ENCODE measurements at places on chromosomes 16 and 17.

DNA sequence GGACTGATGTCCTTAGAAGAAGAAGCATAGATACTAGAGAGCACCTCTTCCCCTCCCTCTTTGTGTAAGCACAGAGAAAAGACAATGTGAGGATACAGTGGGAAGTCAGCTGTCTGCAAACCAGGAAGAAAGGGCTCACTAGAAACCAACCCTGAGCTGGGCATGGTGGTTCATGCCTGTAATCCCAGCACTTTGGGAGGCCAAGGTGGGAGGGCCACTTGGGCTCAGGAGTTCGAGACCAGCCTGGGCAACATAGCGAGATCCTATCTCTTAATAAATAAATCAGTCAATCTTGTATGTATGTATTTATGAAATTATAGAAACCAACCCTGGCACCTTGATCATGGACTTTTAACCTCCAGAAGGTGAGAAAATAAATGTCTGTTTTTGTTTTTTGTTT, 118.3 kb downstream of the NPIPB5 start:
- no peak for DNase-seq

DNA sequence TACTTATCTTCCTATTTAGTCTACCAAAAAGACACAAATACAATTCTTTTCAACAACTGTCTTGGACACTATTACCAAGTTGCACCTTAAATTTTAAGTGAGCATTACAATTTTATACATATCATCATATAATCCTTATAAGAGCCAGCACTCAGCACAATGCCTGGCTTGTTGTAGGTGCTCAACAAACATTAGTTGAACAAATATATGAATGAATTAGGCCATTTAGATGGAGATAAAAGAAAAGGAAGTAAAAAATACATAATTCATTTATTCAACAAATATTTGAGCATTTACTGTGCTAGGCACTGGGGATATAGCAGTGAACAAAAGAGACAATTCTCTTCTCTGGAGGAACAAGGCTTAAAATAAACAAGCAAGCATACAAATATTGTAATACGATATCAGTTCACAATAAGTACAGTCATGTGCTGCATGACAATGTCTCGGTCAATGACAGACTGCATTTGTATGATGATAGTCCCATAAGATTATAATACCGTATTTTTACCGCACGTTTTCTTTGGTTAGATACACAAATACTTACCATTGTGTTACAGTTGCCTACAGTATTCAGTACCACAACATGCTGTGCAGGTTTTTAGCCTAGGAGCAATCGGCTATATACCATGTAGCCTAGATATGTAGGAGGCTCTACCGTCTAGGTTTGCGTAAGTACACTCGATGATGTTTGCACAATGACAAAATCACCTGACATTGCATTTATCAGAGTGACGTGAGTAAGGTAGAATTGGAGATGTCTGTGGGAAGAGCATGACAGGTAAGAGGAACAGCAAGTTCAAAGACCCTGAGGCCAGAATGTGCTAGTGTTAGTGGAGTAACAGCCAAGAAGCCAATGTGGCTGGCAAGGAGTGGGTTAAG, 86.4 kb upstream of the HS3ST2 start:
- no peak for DNase-seq

DNA sequence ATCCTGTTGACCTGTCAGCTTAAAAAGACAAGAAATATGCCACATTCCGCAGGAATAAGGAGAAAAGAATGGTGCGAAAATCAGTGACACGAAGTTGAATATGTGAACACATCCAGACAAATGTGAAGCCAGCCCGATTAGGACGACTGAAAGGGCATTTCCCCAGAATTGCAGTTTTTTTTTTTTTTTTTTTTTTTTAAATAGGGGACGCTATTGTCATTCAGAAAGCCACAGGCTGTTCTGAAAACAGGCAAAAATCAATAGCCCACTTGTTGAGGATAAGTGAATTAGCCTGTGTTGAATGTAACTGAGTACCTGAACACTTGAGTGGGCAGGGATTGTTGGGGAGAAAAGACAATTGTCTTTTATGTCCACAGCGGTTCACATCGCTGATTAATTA, 507.1 kb downstream of the WWOX start:
- DNase-seq: no peak

DNA sequence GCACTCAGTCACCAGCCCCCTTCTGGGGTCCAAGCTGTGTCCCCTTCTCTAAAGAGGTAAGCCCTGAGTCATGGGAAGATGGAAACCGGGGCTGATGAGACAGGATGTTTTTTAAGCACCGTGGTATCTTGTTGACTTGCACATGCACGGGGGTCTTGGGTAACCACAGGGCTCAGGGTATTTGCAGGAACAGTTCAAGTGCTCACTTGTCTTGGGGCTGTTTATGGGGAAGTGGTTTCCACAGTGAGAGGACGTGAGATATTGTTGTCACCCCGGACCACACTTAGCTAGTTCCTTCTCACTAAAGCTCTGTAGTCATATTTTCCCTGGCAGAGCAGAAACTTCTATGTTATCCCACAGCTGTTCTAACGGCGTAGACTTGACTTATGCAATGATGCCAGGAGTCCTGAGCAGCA, 7.7 kb downstream of the CCL3L1 start:
- no peak for DNase-seq

GRCh38 chr17:48603959-48604769, 622 bp downstream of the HOXB6 start:
- no peak for DNase-seq

DNA sequence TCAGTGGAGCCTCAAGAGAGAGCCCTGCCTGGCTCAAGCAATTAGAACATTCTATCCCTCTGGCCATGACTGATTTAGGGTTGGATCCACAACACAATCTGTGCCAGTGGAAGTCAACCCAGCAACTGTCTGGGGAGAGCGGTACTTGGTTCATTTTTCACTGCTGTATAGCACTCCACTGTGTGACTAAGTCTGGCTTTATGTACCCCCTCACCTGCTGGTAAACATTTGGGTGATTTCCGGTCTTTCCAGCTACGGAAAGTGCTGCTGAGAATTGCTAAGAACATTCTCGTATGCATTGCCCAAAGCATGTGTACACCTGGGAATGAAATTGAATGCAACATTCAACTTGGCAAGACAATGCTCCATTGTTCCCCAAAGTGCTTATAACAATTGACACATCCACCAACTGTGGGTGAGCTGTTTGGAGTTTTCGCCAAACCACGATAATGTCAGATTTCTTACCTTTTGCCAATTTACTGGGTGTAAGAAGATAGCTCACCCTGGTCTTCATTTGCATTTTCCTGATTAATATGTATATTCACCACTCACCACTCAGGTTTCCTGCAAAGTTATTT, 63.5 kb upstream of the MED9 start:
- no peak for DNase-seq

DNA sequence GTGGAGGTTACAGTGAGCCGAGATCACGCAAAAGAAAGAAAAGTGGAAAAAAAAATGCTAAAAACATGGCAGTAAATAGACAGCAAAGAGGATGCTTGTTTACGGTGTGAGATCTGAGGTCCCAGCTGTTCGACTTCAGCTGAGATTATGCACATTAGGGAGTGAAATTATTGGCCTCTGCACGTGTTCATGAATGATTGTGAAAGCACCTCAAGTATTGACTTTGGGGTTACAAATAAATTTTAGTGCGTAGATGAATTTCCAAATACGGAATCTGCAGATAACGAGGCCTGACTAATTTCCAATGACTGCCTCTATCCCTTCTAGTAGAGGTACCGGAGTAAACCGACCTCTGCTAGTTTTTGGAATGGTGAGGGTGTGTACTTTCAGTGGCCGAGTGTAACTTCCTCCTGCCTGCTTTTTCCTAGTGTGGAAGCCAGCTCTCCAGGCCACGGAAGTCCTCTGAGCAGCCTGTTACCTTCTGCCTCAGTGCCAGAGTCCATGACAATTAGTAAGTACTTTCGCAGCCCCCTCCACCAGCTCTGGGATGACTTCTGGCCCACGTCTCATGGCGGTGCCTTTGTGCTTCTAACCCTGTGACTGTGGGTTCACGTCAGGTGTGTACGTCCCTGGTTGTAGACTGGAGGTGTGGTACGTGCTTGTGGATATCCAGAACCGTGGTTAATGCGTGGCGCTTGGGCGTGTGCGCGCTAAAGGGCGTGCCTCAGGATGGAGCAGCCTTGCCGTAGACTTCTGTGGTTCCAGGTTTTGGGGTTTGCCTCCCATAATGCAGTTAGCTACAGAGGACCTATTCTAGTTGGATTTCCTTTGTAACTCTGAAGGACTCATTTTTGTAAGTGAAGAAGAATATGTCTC, 102.1 kb downstream of the SNX29 start:
- no peak for DNase-seq

DNA sequence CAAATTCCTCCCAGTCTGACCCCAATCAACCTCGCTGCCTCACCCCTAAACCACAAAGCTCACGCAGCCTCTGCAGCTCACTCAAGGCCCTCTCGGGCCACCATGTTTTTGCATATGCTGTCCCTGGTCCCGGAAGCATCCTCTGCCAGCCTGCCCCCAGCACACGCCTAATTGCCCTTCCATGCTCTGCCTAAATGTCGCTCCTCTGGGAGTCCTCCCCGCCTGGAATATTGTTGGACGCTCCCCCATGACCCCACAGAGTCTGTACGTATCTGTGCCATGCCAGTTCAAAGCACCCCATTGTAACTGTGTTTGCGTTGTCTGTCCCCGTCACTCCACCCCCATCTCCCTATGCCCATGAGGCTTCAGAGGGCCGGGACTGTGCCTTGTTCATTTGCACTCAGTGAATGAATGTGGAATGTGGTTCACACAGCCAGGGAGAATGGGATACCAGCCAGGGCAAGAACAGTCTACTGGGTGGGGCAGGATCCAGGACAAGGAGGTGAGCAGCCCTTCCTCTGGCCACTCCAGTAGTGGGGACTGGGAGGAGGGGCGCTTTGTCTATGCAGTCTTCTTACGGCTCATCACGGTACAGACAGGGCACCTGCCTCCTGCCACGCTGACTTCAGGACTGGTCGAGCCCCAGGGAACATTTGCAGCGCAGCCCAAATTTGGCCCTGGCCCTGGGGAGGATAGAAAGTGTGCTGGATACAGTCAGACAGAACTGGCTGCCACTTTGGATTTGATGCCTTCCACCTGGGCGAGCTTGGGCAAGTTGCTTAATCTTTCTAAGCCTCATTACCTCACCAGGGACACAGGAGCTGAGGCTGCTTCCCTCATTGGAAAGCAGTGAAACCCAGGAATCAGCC, 48.5 kb downstream of the NOS2 start:
- DNase-seq: no peak
